ENCODE measurements at places on chromosomes 7 and 10.

DNA sequence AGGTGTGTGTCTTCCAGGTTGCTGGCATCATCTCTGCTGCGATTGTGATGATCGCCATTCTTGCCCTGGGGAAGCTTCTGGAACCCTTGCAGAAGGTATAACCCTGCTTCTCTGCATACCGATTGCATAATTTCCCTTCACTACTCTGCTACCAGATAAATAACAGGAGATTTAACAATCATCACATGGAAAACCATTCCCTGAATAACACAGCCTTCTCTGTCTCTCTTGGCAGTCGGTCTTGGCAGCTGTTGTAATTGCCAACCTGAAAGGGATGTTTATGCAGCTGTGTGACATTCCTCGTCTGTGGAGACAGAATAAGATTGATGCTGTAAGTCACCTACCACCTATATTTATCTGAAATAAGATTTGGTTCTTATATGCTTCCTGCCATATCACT is 33.8 kb downstream of the SLC26A4 start:
- no peak for DNase-seq

DNA sequence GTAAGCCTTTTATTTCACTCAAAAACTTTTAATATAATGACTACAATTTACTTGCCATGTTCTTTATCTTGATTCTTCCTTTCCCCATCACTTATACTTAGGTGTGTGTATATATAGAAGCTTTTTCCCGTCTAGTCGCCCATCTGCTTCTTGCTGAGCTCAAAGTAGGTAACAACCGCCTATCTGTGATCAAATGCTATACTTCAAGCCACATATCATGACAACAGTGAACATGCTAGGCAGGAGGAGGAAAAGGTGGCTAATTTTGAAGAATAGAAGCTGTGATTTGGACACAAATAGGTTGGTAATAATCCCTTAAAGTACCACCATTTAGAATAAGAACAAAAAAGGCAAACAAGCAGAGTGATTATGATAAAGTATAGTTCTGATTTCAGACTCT is 367.3 kb upstream of the CHRM2 start:
- DNase-seq = no peak

DNA sequence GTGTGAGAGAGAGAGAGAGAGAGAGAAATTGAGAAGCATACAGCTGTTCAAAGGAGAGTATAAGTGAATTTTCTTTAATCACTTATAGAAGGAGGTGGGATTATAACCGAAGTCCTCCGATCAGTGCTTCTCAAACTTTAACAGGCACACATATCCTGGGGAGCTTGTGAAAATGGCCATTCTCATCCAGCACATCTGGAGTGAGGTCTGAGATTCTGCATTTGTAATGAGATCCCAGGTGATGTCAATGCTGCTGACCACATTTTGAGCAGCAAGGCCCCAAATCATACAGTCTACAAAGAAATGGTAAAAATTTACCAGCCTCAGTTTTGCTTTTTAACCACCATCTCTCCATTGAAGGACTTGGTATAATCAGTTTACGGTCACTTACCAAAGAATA is 219.0 kb downstream of the PTEN start:
- no peak for DNase-seq

GRCh38 chr7:128174386-128174785 is 66.7 kb upstream of the LEP start:
- no peak for DNase-seq

GRCh38 chr10:115951242-115951641 is 321.8 kb downstream of the GFRA1 start:
- no peak for DNase-seq

- DNase-seq = no peak
Measured at GRCh38 chr10:69897432-69897831, 95.7 kb downstream of the COL13A1 start.

DNA sequence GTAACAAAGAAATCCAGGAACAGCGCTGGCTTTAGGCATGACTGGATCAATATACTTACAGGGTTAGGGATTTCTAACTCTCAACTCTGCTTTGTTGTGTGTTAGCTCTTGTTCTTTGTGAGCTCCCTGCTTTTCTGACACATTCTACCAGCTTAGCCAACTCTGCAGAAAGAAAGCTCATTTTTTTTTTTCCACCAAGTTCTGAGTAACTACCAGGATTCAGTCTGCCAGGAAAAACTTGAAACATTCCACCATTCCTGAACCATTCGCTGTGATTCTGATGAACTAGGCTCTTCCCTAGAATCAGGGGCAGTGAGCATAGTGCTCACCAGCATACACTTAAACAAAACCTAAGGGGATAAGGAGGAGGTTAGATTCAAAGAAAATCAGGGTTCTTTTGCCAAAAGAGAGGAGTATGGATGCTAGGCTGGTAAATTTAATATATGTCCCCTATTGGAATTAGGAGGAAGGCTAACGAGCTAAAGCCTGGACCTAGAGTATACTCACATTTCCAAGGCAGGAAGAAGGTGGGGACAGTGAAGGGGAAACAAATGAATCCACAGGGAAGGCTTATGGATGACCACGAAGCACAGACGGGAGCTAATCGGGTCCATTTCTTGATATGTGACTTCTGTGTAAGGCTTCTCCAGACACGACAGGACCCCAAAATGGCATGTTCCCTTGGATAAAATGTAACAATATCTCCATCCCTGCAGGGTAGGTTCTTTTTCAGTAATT is 183.4 kb downstream of the PRKG1 start:
- DNase-seq = no peak

- DNase-seq = no peak
Measured at GRCh38 chr10:104333032-104333727, 5.1 kb downstream of the ITPRIP start.

- DNase-seq = no peak
Measured at GRCh38 chr7:45955286-45955685, 34.2 kb upstream of the IGFBP3 start.

DNA sequence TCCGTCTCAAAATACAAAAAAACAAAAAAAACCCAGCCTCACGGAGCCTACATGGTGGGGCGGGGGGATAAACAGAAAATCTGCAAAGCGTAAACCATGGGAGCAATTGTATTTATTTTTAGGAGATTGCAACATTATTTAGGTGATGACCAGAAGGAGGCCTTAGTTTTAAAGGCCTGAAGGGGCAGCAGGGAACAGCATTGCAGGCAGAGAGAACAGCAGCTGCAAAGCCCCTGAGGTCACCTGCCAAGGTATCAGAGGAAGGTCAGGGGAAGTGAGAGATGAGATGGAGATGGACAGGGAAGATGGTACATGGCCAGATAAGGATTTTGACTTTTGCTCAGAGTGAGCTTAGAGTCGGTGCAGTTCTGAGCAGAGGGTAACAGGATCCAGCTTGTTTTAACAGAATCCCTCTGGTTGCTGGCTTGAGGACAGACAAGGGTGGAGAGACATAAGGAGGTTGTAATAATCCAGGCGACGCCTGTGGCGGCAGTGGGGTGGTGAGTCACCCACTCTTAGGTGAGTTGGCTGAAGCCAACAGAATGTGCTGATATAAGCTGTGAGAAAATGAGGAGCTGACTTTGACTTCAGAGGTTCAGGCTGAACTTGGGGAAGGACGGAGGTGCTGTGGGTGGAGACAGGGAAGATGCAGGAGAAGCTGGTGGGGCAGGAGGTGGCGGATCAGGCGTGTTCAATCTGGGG is 82.3 kb upstream of the GTF2I start:
- DNase-seq = no peak

DNA sequence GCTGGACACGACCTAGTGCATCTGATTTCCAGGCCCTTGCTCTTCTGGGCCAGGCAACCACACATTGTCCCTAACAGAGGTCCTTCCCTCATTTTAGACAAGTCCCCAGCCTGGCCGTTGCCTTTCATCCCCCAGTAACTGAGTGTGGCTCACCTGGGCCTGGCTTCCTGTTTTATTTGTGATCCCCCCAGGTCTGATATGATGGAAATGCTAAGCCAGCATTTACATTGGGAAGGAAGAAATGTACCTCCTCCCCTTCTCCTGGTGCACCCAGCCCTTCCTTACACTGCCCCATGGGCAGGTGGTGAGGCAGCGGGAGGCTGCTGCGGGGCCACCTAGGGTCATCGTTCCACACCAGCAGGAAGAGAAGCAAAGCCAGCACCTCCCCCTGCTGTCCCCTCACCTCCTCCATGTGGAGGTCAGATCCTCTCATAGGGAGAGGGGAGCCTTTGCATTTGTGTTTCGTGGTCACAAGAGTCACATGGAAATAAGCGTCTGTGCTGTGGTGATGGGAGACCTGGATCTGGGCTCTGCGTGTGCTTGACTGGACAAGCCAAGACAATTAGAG is 108.8 kb downstream of the GLRX3 start:
- no peak for DNase-seq

GRCh38 chr7:145331076-145331475 is 495.2 kb upstream of the TPK1 start:
- DNase-seq = no peak

GRCh38 chr7:123987445-123987844 is 45.4 kb downstream of the TMEM229A start:
- DNase-seq = no peak

DNA sequence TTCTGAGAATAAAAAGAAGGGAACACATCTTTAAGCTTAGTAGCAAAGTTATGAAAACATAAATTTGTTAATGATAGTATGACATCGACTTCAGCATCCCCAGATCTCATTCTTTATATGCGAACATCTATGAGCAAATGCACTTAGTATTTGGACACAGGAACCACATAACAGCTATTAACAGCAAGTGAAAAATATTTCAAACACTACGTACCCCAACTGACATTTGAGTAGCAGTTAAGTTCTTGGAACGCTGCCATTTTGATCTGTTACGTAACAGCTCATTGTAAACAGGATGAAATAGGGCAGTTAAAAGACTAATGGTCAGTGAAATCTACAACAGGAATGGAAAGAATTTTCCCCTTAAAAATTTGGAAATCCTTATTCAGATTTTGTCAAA is 428.9 kb downstream of the TNS3 start:
- no peak for DNase-seq

DNA sequence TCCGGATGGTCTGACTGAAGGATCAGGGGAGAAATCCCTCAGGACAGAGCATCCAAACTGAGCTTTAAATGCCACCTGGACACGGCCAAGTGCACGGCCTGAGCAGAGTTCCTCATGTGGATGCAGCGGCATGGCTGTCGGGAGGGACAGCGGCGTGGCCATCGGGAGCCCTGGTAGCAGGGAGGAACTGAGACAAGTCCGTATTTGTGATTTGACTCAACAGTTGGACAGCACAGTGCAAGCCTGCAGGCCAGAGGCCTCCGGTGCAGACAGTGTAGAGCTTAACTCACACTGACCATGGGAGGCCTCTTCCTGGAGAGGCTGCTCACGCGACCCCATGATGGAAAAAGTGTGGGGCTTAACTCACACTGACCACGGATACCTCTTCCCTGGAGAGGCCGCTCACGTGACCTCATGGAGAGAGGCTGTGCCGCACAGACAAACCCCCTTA is 207.4 kb downstream of the DIP2C start:
- no peak for DNase-seq

DNA sequence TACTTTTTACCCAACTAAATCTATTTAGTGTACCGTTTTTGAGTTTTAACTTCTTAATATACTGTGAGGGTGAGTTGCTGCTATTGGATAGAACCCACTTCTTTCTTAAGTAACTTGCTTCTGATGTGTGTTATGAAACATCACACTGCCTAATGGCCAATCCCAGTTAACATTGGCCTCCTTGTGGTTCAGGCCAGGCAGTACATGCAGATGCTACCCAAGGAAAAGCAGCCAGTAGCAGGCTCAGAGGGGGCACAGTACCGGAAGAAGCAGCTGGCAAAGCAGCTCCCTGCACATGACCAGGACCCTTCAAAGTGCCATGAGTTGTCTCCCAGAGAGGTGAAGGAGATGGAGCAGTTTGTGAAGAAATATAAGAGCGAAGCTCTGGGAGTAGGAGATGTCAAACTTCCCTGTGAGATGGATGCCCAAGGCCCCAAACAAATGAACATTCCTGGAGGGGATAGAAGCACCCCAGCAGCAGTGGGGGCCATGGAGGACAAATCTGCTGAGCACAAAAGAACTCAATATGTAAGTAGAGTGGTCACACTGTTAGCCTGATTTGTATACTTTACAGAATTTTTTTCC is 39.7 kb downstream of the TES start:
- DNase-seq = no peak

- no peak for DNase-seq
Measured at GRCh38 chr10:66767707-66768106, 158.1 kb upstream of the LRRTM3 start.

GRCh38 chr10:124206616-124207015 is 113.2 kb upstream of the CHST15 start:
- DNase-seq = no peak
